Foreskin melanocyte (primary cell): ENCODE measurements at places on chromosomes 4 and X.

DNA sequence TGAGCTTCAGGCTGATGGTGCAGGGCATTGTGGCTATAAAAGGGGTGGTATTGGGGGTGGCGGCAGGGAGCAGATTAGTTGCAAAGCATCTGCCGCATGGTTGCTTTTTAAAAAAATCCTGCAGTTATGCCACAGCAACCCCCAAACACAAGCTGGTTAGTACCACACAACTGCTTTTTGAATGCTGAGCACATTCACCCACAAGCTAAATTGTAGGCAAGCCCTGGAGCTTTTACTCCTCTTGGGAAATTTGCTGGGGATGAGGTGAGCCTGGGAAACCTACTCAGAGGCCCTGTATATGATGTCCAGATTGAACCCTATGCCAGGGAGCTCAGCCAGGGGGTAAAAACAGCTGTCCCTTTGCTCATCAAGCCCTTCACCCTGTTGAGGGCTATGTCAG, 33.8 kb upstream of the TRIM2 start:
- no peak for DNase-seq

DNA sequence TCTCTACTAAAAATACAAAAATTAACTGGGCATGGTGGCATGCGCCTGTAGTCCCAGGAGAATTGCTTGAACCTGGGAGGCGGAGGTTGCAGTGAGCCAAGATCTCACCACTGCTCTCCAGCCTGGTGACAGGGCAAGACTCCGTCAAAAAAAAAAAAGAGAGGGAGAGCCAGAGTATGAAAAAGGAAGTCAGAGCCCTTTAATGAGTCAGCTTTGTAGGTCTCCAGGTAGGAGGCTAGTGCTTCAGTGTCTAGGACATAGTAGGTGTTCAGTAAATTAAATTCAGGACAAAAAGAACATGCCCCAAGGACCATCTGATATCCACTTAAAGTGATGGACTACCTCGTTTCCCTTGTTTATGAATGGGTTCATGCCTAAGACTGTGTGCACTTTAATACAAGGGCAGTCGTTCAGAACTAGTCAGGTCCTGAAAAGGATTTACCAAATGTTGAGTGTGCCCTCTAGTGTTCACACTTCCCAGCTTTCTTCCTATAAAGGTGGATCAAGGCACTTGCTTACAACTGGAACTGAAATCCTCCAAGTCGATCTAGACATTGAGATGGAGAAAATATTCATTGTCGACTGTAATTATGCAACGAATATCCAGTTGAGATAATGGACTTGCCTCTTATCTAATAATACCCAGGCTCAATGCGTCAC, 29.0 kb downstream of the F9 start:
- peak; percentile 31 for DNase-seq

DNA sequence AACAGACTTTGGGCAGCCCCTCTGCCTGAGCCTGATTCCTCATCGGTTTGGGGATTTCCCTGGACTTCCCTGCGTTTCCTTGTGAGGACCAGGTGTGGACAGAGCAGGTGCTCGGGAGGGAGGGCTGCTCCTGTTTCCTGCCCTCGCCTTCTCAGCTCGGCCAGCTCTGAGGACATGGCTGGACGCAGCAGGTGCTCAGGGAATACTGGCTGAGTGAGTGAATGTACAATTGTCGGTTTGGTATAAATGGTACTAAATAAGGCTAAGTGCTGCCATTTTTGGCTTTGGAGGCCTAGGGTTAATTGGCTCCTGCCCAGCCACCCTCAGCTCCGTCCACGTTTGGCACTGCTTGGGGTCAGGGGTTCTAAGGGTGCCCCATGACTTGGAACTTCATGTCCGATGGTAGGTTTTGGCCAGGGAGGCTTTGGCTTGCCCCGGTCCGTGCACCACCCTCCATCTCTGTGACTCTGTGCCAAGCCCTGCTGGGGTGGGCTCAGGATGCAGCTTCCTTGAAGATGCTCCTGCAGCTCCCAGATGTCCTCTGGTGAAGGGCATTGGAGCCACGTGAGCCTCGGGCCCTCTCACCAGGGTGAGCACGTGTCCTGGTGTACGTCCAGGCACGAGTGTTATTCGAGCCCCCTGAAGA, 45.0 kb upstream of the NKX1-1 start:
- DNase-seq = no peak

GRCh38 chrX:119885554-119886428, 9.9 kb upstream of the AKAP14 start:
- DNase-seq = no peak

- DNase-seq = no peak
Observed at GRCh38 chrX:110321670-110322069, 3.8 kb upstream of the AMMECR1 start.
